H7 (cell line): ENCODE measurements at places on chromosomes 12 and 14.
A peak's percentile ranks its signal among the peaks of the same experiment; 100 is the strongest.

DNA sequence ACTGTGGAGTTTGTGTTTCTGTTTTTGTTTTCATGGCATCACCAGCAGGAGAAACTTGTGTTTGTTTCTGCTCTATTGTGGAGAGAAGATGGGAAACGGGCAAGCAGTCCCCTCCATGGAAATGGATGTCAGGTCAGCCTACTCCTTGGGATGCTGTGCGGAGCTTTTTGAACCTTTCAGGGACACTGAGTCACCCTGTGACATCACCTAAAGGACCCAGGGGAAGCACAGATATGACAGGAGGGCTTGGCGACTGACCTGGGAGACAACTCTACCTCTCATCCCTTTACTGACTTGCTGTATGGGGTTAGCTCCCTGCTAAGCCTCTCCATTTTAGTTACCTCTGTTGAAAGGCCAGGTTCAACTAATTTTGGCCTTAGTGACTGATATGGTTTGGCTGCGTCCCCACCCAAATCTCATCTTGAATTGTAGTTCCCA lies 706.9 kb upstream of the TMEM132C start:
- no peak for DNase-seq

DNA sequence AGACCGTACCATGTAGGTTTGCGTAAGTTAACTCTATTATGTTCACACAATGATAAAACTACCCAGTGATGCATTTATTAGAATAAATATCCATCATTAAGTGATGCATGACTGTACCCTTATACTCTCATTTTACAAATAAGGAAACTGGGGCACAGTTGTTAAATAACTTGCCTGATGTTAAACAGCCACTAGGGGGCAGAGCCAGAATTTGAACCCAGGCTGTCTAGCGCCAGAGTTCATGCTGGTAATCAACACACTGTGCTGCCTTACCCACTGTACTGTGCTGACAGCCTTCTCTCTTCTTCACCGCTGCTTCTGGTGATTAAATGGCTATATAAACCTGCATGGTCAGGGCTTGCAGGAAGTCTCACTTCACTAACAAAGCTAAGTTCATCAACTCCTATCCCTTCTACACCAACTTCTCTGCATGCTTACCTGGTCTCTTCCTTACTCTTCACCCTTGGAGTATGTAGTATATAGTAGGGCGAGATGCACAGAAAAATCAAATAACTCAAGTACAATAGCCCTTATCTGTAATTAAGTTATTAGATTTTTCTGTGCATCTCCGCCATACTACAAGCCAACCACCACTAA lies 43.6 kb upstream of the APPL2 start:
- peak; percentile 31 for DNase-seq

- no peak for DNase-seq
Observed at GRCh38 chr12:132824053-132824452, 4.6 kb downstream of the GOLGA3 start.

DNA sequence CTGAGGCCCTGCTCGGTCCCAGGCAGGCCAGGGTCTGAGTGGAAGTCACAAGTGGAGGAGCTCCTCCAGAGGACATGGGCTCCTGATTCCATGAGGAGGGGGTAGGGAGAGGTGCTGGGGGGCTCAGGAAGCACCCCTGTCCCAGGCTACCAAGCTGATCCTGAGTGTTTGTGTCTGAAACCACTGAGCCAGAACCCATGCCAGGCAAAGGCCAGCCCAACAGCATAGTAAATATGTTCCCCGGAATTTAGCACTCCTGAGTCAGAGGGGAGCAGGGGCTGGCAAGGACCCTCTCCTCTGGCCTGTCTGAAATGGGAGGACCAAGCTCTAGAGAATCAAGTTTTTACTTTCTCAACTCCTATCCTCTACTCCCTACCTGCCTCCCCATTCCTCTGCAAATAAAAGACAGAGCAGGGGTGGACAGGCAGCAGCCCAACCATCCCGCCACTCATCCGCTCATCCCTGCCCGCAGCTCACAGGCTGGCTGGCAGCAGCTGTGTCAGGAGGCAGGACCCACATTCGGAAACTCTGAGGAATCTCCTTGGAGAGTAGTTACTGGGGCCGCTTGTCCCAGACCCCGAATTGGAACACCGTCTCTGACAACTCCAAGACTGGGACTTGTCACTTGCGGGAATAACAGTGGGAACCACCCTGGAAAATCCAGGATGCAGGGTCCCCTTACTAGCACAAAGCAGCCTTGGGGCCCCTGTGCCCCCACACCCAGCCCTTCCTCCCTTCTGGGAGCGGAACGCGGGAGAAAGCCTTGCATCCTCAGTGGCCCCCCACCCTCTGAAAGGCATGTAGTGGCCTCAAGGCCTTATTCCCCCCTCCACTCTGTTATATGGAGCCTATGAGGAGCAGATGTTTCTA lies 102.5 kb downstream of the ZFP36L1 start:
- DNase-seq = no peak

- DNase-seq = no peak
Observed at GRCh38 chr14:94102768-94103482, 7.6 kb upstream of the IFI27 start.
